Astrocyte of the spinal cord (primary cell): ENCODE measurements at places on chromosomes 16 and 17.
A peak's percentile ranks its signal among the peaks of the same experiment; 100 is the strongest.

GRCh38 chr17:59367657-59368045, 36.2 kb downstream of the YPEL2 start:
- DNase-seq, result no peak

- no peak for DNase-seq
These were observed 22.4 kb downstream of the SREBF1 start for GRCh38 chr17:17814162-17815061.

DNA sequence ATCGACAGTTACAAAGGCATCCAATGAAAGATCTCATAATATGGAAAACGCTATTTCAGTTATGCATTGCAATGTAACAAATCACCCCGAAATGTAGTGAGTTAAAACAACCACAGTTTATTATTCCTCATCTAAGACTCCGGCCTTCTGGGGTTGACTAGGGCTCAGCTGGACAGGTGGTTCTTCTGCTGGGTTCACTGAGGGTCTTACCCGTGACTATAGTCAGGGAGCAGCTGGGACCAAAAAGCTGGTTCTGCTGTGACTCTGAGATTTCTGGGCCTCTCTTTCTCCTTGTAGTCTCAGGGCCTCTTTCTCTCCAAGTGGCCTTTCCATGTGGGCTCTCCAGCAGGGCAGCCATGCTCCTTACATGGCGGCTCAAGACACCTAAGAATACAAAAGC, 196.0 kb downstream of the IRX3 start:
- DNase-seq, result no peak

DNA sequence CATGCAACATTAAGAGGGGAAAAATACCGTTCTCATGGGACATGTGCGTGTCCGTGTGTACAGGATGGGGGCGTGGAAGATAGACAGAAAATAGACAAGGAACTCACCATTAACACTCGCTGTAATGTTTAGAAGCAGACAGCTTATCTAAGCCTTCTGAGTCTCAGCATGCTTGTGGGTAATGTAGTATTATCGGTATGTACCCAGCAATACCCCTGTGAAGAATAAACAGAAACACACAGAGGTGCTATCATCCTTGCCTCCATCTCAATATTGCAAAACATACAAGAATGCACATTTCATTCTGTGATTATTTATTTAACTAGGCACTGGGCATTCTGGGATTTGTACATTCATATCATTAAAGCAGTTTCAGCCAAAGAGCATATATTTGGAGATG, 42.0 kb upstream of the RBFOX1 start:
- no peak for DNase-seq

- no peak for DNase-seq
These were observed 219.7 kb downstream of the TMEM114 start for GRCh38 chr16:8370374-8371270.

- no peak for DNase-seq
These were observed 4.7 kb downstream of the ITGAE start for GRCh38 chr17:3796110-3796821.

DNA sequence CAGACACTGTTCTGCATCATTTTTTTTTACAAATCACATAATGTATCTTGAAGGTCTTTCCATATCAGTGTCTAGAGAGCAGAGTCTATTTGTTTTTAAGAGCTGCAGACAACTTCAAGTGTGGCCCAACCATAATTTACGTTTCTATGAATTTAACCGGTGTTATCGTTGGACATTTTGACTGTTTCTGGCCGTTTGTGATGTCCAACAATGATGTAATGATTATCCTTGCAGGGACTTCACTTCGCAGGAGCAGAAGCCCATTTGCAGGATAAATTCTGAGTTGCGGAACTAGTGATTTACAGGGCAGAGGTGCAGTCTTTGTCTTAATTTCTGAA, 26.9 kb upstream of the HLF start:
- no peak for DNase-seq

DNA sequence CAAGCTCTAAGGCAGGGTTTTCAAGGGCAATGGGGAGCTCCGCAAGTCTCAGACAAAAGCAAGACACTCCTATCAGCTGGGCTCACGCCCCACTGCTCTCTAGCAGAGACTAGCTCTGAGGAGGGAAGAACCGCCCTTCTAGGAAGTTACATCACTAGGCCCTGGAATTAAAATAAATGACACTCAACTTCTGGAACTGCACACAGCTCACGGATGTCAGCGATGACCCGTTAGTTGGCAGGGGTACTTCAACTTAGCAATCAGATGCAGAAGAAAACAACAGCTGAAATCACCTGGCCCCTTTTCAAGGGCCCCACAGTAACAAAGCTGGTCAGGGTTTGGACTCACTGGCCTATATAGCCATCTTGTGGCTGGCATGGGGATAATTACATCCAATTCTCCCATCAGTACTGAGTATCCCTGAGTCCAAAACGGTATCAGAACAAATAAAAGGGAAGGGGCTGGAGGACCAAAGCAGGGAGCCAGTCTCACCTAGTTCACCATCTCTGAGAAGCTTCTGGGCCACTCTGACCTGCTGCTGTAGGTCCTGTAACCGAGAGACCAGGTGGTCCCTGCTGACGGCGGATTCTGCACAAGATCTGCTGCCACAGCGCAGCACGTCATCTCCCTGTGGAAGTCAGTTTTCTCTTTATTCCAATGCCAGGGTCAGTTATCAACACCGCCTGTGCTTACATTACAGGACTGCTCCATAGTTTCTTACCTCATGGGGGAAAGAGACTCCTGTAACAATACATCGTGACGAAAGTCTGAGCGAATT, 22.2 kb downstream of the SERPINF1 start:
- peak; percentile 91 for DNase-seq

GRCh38 chr17:44280392-44280937, 12.5 kb upstream of the SLC4A1 start:
- DNase-seq, result no peak

GRCh38 chr17:3635474-3636153, 436 bp downstream of the SHPK start:
- DNase-seq, result no peak

- no peak for DNase-seq
These were observed 38.2 kb upstream of the LITAF start for GRCh38 chr16:11624636-11625607.

DNA sequence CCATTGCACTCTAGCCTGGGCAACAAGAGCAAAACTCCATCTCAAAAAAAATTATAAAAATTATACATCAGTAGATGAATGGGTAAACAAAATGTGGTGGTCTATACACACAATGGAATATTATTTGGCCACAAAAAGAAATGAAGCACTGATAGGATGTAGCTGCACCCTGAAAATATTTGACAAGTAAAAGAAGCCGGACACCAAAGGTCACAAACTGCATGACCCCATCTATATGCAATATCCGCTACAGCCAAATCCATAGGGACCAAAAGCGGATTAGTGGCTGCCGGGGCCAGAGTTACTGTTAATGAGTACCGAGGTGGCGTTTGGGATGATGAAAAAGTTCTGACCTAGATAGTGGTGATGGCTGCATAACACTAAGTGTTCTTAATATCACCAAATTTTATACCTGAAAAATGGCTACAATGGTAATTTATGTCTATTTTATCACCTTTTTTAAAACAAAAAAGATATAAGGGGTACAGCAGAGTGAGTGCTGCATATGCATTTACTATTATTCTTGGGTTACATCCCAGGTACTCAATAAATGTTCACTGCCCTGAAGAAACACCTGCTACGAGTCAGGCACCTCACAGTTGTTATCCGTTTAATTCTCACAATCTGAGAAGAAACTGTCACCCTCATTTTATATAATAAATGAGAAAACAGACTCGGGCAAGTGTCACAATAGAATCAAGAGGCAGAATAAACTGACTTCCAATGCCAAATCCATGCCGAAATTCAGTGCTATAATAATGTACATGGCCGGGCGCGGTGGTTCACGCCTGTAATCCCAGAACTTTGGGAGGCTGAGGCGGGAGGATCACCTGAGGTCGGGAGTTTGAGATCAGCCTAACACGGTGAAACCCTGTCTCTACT, 807 bp upstream of the HBQ1 start:
- DNase-seq, result no peak

- DNase-seq, result no peak
These were observed 31.8 kb downstream of the TOX3 start for GRCh38 chr16:52515068-52515671.

GRCh38 chr16:78689028-78689427, 589.6 kb downstream of the WWOX start:
- peak; percentile 4 for DNase-seq

- DNase-seq, result no peak
These were observed 13.3 kb downstream of the CDR2 start for GRCh38 chr16:22360963-22361659.

GRCh38 chr17:29357821-29358232, 32.3 kb upstream of the TAOK1 start:
- peak; percentile 17 for DNase-seq

DNA sequence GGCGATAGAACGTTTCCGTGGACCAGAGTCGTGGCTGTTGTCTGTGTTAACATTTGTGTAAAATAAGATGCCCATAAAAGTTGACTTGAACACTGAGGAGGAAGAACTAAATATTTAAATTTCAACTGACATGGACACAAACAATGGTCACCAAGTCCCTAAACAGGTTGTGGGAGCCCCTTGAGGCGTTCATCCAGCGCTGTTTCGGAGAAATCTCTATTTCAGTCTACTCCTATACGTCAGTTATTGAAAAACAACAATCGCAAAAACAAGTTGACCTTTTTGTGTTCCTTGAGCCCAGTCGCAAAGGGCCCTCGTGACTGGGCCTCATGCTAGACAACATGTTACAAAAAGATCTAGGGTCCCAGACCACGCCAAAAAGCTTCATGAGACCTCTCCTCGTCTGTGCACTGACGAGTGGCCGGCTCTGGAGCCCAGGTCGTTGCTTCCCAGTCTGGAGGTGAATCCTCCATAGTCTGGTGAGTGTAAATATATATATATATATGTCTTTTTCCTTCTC, 439 bp upstream of the TMEM231 start:
- DNase-seq, result no peak

- DNase-seq, result peak; percentile 17
These were observed 87.4 kb downstream of the RAP1GAP2 start for GRCh38 chr17:2883544-2884213.

GRCh38 chr16:56779906-56780305, 50.0 kb downstream of the NUP93 start:
- DNase-seq, result no peak

GRCh38 chr16:2189252-2189893, 7.0 kb downstream of the CASKIN1 start:
- no peak for DNase-seq

GRCh38 chr17:29177541-29177870, 2.7 kb downstream of the MYO18A start:
- DNase-seq, result no peak

- DNase-seq, result no peak
These were observed 13.8 kb upstream of the SP6 start for GRCh38 chr17:47864791-47865216.

DNA sequence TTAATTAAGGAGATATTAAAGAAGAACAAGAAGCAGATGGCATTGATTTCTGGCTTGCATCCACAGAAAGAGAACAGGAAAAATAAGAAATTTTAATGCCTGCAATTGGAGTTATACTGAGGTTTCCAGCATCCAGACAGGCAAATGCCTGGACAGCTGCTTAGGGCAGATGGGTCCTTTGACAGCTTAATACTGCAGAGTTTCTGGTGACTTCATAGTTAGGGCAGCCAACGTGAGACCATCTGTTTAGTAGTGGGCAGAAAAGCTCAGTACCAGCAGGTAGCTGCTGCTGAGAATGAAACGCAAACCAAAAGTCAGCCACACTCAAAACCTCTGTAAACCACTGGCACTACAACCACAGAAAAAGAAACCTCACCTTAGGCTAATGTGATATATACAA, 109.8 kb downstream of the CDK5R1 start:
- peak; percentile 19 for DNase-seq

DNA sequence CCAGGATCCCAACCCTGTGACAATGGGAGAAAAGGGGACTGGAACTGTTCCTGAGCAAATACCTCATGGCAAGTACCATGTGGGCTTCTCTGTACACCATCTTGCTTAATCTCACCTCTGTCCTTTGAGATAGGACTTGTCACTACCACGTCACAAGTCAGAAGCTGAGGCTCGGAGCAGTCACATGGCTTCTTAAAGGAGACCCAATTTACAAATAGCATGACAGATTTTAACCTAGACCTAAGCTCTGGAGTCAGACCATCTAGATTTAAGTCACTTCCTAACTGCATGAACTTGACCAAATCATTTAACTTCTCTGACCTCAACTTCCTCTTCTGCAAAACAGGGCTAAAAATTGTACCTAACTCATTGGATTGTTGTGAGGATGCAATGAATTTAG, 36.0 kb upstream of the CCL1 start:
- DNase-seq, result no peak

DNA sequence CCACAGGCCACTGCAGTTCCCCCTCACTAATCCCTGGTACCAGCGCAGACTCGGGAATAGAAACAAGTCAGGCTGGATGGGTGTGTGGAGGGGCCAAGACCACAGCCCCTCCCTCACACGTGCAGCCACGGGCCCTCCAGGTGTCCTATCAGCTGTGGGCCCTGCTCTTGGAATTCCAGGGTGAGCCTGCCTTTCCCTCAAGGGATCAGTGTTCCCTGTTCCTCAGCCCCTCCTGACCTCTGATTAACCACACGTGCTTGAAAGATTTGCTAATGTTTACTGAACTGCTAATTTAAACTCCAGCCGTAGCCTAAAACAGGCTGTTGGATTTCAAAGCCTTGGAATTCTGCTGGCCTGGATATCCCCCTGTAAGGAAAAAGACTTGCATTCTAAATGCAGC, 146.4 kb downstream of the SOCS1 start:
- DNase-seq, result no peak

GRCh38 chr17:44335564-44335963, 9.5 kb upstream of the GRN start:
- no peak for DNase-seq

- peak; percentile 69 for DNase-seq
These were observed 230.5 kb downstream of the SEC14L1 start for GRCh38 chr17:77371117-77371887.

DNA sequence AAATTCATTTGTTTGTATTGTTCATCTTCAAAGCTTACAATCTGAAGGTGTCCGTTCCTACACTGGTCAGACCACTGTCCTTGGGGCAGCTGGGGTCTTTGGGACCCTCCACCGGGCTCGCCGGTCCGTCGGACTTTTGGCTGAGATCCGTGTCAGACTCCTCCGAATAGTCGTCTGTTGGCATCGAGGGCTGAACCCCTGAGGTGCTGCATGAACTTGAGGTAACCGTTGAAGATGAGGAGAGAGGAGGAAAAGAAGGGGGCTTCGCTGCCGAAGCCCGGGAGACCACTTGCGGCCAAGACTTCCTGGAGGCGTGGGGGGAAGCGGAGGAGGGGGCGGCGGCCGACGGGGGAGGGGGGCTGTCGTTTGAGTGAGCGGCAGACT, 260.8 kb downstream of the ZFHX3 start:
- DNase-seq, result no peak

GRCh38 chr16:4676831-4677230, 16.5 kb upstream of the NUDT16L1 start:
- no peak for DNase-seq

DNA sequence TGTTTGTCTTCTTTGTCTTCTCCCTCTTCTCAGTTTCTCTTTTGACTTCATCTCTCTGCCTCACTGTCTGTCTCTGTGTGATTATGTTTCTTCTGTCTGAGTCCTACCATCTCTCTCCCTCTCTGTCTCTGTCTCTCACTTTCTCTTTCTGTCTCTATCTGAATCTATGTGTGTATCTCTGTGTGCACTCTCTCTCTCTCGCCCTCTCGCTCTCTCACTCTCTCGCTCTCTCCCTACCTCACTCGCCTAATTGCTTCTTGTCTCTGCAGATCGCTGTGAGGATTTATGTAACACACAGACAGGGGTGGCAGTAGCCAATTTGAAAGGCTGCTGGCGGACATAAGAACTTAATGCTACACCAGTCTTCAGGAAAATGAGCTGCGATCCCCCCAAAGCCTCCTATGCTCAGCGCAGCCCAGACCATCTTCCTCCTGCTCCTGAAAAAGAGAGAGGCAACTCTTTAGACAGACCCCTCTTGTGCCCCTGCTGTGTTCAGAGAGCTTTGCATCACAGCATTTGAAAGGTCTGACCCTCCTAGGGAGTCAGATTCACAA, 140.9 kb downstream of the CCT6B start:
- no peak for DNase-seq
